ENCODE measurements at places on chromosomes 2 and 18.

DNA sequence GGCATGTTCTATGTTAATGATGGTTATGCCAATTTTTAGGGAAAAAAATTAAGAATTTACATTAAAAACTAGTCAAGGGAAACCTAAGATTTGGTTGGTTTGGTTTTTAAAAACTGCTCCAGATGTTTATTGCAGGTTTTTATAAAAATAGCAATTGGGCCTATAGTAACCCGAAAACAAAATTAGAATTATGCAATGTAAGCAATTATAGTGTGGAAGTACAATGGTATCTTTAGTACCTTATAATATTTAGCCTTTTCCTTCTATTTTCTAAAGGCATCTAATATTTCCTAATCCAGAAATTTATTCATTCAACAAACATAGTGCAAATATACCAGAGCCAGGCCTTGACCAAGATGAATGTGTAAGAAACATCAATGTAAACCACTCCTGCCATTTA lies 27.3 kb downstream of the CACNB4 start:
- no peak for DNase-seq

- no peak for DNase-seq
Measured at GRCh38 chr18:21739604-21740537, 721 bp upstream of the MIB1 start.

DNA sequence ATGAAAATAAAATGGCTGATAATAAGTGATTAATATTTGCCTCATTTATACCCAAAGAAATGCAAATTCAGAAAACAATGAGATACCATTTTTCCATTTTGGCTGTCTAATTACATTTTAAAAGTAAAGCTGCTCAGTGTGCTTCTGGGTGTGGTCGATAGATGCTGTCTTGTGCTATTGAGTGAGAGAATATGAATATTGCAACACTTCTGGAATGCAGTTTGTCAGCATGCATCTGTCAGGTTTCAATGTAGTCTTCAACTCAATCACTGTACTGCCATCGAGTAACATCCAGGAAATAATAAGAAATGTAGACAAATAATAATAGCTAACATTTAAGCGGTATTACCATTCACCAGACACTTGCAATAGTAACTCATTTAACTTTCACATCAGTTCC lies 3.9 kb downstream of the IL18R1 start:
- DNase-seq = no peak

- DNase-seq = peak; percentile 13
Measured at GRCh38 chr2:142716463-142717242, 160.8 kb upstream of the KYNU start.

- DNase-seq = peak; percentile 89
Measured at GRCh38 chr2:9179572-9180201, 26.9 kb upstream of the ASAP2 start.

DNA sequence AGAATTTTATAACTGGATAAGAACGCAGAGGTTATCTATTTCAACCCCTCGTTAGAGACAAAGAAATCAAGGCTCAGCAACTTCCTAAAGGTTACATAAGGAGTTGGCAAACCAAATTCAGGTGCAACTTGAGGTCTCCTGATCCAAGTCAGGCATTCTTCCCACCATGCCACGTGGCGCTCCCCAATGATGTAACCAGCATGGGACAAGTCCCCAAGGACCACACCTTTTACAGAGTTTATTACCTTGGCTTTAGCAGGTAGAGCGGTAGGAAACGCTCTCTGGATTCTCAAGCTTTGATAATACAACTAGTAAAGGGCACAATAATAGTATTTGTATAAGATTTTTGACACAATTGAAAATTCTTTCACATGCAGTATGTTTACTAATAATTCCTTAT lies 26.7 kb upstream of the MBOAT2 start:
- no peak for DNase-seq

All from COLO829 (cell line).